ENCODE measurements at places on chromosomes 16 and 17.

DNA sequence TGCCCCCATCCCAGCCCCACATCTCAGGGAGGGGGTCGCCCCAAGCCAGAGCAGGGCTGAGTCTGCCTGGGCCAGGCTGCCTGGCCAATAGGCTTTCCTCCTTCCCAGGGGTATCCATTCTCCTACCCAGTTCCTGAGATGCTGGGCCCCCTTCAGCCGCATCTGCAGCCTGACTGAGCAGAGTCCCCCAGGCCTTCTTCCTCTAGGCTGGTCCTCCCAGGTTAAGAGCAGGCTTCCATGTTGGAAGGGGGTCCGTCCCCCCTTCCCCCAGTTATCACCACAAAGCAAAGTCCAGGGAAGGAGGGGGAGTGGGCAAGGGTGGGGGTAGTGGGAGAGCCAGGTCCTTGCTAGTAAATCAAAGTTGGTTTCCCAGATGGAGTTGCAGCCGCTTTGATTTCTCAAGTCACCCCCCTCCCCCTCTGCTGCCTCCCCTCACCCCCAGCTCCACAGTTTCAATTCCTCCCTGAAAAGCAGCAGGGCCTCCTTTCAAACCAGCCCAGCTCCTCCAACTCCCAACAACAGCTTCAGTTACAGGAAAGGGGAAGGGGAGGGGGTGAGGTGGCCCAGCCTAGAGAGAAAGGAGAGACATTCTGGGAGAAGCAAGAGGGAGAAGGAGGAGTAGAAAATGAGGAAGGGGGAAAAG, 9.5 kb upstream of the FZD2 start:
- no peak for DNase-seq

- no peak for DNase-seq
Measured at GRCh38 chr17:66951605-66951953, 12.9 kb upstream of the CACNG4 start.

GRCh38 chr16:89241187-89242007, 23.9 kb downstream of the ZNF778 start:
- peak; percentile 42 for DNase-seq

GRCh38 chr16:56988948-56989945, at the start of gene NLRC5:
TSS of gene NLRC5 (plus strand) at chr16:56989557. CDS start at chr16:57020713, 31,156 bp downstream.
- peak; percentile 86 for DNase-seq

GRCh38 chr16:66115373-66115772, 251.1 kb upstream of the CDH5 start:
- DNase-seq: no peak

- DNase-seq: no peak
Measured at GRCh38 chr16:62102588-62102987, 66.3 kb upstream of the CDH8 start.

GRCh38 chr17:63356337-63356757, 89.8 kb downstream of the CYB561 start:
- no peak for DNase-seq

DNA sequence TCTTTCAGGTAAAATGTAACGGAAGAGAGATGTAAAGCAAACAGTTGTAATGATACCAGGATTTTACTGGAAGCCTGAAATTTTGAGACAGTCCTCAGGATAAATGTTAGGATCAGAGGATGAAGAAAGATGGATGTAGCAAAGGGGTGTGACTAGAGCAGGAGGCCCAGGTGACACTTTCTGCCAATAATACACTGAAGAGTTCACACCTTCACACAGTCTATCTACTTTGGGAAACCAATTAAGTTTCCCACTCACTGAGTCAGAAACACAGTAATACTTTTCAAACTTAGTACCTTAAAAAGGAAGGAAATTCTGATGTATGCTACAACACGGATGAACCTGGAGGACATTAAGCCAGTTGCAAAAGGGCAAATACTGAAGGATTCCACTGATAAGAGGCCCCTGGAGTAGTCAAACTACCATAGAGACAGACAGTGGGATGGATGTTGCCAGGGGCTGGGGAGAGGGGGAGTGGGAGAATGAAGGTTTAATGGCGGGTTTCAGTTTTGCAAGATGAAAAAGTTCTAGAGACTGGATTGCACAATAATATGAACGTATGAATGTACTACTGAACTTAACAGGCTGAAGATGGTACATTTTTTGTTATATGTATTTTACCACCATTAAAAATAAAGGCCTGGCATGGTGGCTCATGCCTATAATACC, 62.3 kb downstream of the CYTH1 start:
- no peak for DNase-seq

DNA sequence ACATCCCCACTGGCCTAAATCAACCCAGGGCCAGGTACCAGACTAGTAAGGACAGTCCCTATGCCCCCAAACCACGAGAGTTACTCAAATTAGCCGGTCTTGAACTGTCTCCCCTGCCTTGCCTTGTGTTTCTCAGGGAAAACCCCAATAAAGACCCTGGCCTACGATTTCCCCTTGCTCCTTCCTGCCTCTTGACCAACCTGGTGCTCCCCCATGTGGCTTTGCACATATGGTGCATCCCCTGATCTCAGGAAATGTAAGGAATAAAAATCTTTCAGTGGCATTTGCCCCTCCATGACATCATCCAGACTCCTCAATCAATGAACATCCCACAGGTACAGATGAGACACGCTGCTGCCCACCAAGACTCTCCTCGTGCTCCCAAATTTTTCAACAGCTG, 87.9 kb downstream of the ZNF18 start:
- no peak for DNase-seq

DNA sequence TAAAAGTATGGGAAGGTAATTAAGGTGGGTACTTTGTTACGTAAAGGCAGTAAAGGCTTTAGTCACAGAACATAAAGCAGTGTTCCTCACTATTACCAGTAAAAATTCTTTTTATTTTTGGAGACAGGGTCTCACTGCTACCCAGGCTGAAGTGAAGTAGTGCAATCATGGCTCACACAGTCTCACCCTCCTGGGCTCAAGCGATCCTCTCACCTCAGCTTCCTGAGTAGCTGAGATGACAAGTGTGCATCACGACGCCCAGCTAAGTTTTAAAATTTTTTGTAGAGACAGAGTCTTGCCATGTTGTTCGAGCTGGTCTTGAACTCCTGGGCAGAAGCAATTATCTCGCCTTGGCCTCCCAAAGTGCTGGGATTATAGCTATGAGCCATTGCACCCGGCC, 80.5 kb downstream of the CREBBP start:
- no peak for DNase-seq

DNA sequence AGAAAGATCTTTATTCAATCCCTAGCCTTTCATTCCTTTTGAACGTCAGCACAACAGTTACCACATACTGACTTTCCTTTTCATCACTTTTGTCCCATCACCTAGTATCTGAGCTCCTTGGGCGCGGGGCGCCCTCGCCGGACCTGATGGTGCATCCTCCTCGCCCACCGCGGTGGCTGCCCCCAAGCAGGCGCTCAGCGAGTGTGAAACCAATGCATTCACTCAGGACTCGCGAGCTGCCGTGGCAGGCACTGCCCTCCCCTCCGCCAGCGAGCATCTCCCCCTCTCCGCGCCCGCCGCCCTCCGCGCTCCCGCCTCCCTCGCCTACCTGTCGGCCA, 756 bp downstream of the KLHL11 start:
- no peak for DNase-seq
